T follicular helper cell (primary cell): ENCODE measurements at places on chromosomes 1 and 21.

GRCh38 chr1:2133879-2134215, 60.7 kb downstream of the FAAP20 start:
- DNase-seq: no peak

- DNase-seq: no peak
These were observed 52.4 kb upstream of the GJA5 start for GRCh38 chr1:147812799-147813198.

GRCh38 chr1:170819781-170820180, 115.6 kb upstream of the MROH9 start:
- no peak for DNase-seq

GRCh38 chr1:203597331-203598090, 29.1 kb upstream of the ATP2B4 start:
- DNase-seq: no peak

GRCh38 chr1:155320252-155320651, 442 bp upstream of the RUSC1 start:
- DNase-seq: no peak

DNA sequence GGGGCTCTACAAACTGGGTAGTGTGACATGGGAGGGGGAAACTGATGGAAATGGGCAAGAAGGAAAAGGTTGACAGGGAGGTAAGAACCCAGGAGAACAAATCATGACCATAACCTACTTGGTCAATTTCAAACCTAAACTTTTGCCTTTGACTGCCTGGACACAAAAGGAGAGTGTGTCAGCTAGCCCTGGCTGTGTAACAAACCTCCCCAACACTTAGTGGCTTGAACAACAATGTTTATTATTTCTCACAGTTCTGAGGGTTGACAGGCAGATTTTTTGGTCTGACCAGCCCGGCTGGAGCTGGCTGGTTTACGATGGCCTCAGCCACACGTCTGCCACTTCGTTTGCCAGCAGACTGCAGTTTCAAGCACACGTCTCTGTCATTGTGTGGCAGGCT, 92.5 kb downstream of the WDR4 start:
- DNase-seq: no peak

- no peak for DNase-seq
These were observed 309.2 kb downstream of the HLX start for GRCh38 chr1:221188458-221188857.

GRCh38 chr1:201302163-201303152, 19.2 kb downstream of the PKP1 start:
- DNase-seq: no peak

- no peak for DNase-seq
These were observed 47.6 kb downstream of the PIK3R3 start for GRCh38 chr1:46084553-46085451.

DNA sequence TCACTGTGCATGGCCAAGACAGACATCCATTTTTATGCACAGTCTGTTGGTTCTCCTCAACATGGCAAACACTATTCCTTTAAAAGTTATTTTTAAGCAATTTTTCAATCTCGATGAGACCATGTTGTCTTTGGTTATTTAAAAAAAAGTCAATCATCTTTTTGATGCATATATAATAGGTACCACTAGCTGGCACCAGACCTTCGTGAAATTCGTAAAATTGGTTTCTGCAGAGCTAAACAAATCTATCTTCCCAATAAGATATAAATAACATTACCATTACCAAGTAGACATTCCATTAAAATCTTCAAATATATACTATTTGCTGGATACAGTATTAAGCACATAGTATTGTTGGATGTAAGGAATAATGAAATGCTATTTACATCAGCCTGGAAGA, 220.0 kb upstream of the GREM2 start:
- DNase-seq: no peak

- DNase-seq: no peak
These were observed 653 bp upstream of the KCNN3 start for GRCh38 chr1:154870734-154871133.

DNA sequence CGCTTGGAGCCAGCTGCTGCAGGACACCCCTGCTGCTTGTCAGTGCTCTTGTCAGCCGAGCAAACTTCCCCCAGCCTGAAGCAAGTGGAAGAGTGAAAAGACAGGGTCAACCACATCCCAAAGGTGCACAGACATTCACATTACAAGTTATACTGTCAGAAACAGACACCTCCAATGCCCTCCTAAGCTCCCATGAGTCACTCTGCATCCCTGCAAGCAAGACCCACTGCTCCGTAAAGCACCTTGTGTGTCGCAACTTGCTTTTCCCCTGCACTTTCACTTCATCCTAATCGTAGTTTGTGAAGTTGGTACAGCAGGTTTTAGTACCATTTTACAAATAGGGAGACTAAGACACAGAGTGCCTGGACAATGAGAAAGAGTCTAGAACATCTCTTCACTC, 51.1 kb downstream of the KCNH1 start:
- no peak for DNase-seq

- no peak for DNase-seq
These were observed 3.0 kb upstream of the SYT6 start for GRCh38 chr1:114156538-114157274.

DNA sequence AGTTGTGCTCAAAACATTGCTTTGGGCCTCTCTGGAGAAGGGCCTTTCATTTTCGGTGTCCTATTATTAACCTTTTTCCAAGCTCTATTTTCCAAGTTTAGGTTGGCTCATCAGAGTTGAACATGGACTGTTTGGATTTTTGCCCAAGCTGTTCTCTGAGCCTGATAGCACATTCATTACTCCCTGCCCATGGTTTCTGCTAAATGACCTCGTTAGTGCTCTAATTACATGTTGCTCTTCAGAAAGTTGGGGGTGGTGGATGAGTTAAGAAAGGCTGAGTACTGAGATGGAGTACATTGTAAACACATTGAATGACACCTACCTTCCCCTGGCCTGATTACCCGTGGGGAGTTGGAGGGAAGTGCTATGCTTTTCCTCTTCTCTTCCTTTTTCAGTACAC, 38.9 kb downstream of the LMO4 start:
- DNase-seq: no peak

DNA sequence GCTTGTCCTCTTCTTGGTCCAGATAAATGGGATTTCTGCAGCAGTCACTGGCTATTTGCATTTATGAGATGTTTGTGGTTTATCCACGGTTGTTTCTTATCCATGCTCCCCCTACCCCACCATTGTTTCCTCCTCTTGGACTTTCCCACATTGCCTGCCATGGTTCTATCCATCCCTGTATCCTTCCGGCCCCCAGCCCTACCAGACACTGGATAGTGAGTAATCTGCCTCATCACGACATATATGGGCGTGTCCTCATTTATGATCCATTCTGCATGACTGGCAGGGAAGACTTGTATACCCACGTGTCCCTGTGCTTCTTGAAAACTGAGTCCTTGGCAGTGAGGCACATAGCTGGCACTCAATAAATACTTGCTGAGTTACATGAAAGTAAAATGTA, 40.1 kb downstream of the CACNA1S start:
- no peak for DNase-seq

- no peak for DNase-seq
These were observed 123.6 kb downstream of the MACF1 start for GRCh38 chr1:39328095-39328494.

DNA sequence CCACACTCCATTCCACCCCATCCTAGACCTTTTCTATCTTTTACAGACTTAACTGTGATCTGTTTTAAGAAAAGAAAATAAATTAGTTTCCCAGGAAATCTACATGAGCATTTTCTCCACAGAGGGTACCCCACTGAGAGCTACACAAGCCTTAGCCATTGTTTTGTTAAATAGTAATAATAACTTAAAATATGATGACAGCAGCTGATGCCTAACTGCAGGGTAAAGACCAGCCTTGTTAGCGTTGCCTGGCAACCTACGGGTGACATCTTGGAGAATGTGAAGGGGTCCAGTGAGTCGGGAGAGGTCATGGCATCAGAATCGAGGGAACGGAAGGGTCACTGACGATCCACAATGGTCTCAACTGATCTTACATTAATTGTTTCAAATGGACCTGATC, 233.2 kb upstream of the PBX1 start:
- DNase-seq: no peak

GRCh38 chr1:245693941-245694752, 539.4 kb downstream of the KIF26B start:
- no peak for DNase-seq

DNA sequence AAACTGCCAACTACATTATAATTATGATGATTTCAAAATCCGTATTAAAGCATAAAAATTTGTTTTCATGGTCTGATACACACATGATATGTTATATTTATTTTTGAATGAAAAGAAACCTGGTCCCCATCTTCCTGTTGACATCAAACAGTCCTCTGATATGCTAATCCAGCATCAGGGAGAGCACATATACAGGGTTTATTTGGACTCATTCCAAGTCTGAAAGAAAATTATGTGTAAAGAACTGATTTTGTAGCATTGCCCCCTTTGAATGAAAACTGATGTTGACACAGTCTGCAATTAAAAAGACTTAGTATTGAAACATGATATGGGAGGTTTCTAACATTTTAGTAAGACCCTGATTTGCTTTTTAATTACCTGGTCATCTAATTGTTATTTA, 119.4 kb downstream of the NEK7 start:
- DNase-seq: no peak

- DNase-seq: no peak
These were observed 301.7 kb upstream of the VAMP3 start for GRCh38 chr1:7469255-7469938.

GRCh38 chr1:48036710-48037355, 39.6 kb upstream of the TRABD2B start:
- DNase-seq: no peak

- DNase-seq: peak; percentile 67
These were observed 6.7 kb downstream of the NCDN start for GRCh38 chr1:35564037-35564883.
